ENCODE measurements at places on chromosomes 5 and 9.

DNA sequence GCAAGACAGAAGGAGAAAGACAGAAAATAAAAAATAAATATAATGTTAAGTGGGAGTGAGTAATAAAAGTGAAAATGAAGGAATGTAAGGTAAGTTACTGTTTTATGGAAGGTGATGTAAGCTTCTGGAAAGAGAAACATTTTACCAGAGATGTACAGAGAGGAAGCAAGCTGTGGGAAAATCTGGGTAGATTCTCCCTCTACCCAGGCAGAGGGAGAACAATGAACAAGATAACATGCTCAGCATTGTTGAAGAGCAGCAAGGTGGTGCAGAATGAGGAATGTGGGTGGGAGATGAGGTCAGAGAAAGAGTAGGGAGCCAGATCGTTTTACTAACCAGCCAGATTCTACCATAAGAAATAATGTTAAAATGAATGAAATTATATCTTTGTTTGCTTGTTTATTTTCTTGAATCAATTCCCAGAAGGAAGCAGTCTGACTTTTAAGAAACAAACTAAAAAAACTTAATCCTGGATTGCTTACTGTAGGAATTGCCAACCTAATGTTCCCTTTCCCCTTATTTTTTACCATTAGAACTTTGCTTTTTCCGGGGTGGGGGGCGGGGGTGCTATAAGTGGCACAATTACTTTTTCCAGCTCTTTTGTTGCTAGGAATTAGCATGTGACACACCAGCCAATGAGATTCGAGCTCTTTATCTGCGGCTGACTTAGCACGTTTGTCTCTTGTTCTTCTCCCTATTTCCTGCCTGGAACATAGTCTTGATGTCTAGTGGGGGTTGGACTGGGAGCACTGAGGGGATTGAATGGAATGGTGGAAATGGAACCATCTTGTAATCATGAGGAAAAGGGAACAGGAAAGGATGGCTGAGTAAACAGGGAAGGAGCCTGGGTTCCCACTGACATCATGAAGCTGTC is 356.7 kb downstream of the TMEM167A start:
- DNase-seq = no peak

GRCh38 chr5:22719842-22720241 is 133.3 kb downstream of the CDH12 start:
- DNase-seq = no peak

GRCh38 chr5:159566832-159567231 is 236.5 kb upstream of the IL12B start:
- DNase-seq = no peak

- DNase-seq = no peak
These were observed 1953.8 kb downstream of the MAT2B start for GRCh38 chr5:165459232-165459631.

DNA sequence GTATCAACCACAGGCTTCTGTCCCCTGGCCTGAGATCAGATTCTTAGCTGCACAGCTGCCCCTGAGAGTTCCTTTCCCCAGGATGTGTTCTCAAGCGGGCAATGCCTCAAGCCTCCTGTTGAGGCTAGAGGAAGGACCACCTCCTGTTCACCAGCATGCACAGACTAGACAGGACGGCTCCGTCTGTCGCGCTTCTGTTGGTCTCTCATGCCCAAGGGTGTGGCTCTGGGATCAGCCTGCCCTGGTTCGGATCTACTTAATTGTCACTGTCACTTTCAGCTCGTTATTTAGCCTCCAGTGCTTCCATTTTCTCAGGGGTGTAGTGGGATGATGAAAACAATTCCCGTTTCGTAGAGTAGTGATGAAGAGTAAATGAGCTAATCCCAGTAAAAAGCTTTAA is 103.1 kb downstream of the KCNIP1 start:
- no peak for DNase-seq

GRCh38 chr9:68732405-68733020 is 27.5 kb downstream of the PIP5K1B start:
- no peak for DNase-seq

GRCh38 chr5:12920527-12920926 is 1016.3 kb upstream of the CTNND2 start:
- no peak for DNase-seq

- no peak for DNase-seq
These were observed 32.5 kb upstream of the GNAQ start for GRCh38 chr9:78064075-78064474.

DNA sequence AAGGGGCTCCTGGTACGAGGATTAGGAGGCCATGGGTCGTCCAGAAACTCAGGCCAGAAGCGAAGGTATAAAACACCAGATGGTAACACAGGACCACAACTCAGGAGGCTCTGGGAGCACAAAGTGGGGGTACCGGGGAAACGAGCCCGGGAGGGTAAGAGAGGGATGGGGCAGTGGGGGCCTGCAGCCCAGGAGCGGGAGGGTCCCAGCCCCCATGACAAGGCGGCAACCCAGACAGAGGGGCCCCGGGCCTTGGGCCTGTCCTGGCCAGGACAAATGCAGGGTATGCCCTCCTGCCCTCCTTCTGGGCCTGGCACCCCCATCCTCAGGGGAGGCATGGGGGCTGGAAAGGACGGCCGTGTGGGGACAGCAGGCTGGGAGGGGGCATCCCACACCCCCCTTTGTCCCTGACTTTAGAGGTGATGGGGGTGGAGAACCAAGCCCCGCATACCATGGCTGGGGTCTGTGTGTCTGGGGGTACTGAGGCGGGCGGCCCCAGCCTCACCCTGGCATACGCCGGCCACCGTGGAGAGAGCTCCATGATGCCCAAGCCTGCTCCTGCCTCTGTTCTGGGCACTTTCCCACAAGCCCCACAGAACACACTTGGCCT is 47.0 kb upstream of the EXOC3 start:
- DNase-seq = no peak

DNA sequence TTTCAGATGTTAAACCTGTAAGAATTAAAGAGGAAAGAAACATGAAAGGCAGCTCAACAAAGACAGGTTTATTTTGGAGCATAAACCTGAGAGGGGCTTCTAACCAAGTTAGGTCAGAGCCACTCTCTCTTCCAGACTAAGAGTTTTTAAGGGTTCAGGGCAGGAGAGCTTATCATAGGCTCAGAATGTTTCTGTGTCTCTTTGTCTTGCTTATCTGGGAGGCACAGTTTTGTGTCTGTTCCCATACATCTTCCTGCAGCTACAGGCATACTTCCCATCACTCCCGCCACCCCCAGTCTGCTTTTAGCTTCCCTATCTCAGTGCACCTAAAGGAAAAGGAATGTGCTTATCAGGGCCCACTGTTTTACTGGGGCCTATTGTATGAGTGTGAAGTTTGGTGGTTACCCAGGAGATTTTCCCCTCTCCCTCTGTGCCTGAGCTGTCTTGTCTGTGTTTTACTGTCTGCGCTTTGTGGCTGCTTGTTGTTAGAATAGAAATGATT is 21.9 kb downstream of the CD14 start:
- DNase-seq = no peak

GRCh38 chr5:139417214-139417613 is 13.3 kb upstream of the SPATA24 start:
- DNase-seq = peak; percentile 49

DNA sequence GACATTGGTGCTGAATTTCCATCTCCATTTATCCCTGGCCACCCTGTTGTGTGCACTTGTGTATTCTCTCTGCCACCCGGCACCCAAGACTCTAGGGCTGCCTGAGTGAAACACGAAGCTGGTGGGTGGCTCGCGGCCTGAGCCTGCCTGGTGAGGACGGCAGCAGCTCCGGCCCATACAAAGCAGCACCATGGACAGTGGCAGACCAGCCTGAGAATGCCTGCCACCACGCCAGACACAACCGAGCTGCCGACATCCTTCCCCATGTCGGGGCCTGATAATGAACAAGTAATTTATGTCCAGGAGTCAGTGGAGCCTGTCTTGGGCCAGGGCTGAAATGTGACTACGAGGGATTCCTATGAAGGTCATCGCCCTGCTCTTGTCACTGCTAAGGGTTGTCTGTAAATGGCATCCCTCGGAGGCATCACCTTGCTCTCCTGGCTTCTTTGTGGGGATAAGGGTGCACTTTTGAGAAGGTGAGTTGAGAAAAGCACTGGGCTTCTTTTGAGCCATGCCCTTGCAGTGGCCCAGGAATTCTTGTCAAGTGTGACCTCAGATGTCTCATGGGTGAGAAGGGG is 175.7 kb downstream of the MELK start:
- no peak for DNase-seq

DNA sequence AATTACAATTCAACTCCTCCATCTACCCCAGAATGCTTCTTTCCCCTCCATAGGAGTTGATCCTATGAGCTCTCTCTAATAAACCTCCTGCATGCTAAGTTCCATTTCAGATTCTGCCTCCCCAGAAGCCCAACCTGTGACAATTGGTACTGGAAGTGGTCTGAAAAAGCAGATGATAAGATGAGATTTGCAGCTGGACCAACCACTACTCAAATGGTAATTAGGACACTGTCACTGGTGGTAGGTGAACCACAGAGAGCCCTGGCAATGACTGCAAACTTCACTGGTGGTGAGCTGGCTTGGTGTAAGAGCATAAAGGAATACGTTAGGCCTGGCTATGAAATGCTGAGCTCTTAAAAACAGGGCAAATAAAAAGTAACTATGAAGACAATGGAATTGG is 112.6 kb downstream of the ESM1 start:
- DNase-seq = no peak

- DNase-seq = no peak
These were observed at the start of gene LRRTM2 for GRCh38 chr5:138874771-138875551. Gene LRRTM2, minus strand, starts transcription at chr5:138875335. Its CDS starts 424 bp downstream, at chr5:138874911.

DNA sequence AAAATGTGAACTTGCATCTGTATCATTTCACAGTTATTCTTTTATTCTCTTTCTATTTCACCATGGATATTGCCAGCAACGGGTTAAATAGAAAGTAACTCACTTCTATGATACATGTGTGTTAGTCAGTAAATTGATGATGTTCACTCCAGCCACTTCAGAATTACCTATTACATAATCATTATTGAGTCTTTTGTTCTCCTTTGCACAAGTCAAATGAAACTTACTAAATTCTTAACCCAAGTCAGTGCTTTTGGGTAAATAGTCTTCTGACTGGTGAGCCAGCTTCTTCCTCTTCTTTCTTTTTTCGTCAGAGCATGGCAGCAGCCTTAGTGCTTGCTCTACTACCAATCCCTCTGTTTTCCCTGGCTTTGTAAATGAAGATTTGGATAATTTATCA is 344.3 kb downstream of the RAB3C start:
- DNase-seq = no peak

- no peak for DNase-seq
These were observed 65.6 kb downstream of the ZFR start for GRCh38 chr5:32378966-32379365.

GRCh38 chr5:2753452-2754420 is 2.3 kb upstream of the IRX2 start:
- DNase-seq = peak; percentile 47

- DNase-seq = peak; percentile 43
These were observed 232.6 kb downstream of the EPB41L4A start for GRCh38 chr5:112186401-112186990.
